T-helper 2 cell (primary cell): ENCODE measurements at places on chromosomes 4 and X.
A peak's percentile ranks its signal among the peaks of the same experiment; 100 is the strongest.

- DNase-seq: no peak
Measured at GRCh38 chrX:23013366-23013765, 13.6 kb downstream of the DDX53 start.

- peak; percentile 51 for DNase-seq
Measured at GRCh38 chr4:71198958-71199357, 139.9 kb upstream of the SLC4A4 start.

DNA sequence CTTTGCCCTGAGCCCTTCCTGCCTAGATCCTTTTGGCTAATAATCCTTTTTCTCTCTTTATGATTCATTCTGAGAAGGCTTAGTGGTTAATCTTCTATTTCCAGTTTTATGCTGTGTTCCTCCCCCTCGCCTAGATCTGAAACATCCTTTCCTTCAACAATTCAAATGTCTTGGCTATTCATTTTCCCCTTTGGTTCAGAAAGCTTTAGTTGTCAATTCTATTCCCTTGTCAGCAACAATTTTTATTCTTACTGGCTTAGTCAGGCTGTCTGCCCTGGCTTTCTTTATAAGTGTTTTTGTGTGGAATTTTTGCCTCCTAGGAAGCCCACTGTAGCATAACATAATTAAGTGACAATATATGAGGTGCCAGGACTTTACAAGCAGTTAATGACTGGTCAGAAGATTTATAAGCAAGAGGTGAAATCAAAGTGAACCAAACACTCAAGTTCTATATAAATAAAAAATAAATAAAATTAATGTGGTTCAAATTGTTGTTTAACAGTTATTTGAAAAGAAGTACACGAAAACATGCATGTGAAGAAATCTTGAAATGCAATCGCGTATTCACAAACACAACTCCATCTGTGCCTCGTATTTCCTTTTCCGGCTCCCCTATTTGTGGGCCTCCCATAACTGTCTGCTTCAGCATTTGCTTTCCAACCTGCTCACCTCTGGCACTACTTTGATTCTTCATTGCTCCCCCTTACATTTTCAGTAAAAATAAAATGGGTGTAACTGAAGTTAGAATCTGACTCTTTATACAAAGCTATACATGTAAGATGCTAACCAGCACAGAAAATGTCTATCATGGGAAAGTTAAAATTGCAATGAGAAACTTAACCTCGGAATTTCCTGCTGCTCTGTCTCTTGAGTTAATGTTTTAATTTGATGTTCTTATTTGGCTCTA, 235.4 kb downstream of the SPRY1 start:
- DNase-seq: no peak

GRCh38 chrX:140710710-140711109, 1.2 kb downstream of the LINC00632 start:
- DNase-seq: no peak

- no peak for DNase-seq
Measured at GRCh38 chr4:84496331-84496705, 2.8 kb downstream of the NKX6-1 start.

- DNase-seq: no peak
Measured at GRCh38 chr4:38364383-38364963, 299.5 kb upstream of the KLF3 start.

- DNase-seq: peak; percentile 40
Measured at GRCh38 chrX:48890934-48891401, 6.6 kb downstream of the TIMM17B start.

GRCh38 chrX:118675326-118675965, 52.0 kb upstream of the IL13RA1 start:
- no peak for DNase-seq
